ENCODE measurements at places on chromosomes 5 and 9. TPM values are rescaled to one million over a fixed set of nuclear protein-coding genes. Genes with fewer than 3 reads are reported as not detected.

DNA sequence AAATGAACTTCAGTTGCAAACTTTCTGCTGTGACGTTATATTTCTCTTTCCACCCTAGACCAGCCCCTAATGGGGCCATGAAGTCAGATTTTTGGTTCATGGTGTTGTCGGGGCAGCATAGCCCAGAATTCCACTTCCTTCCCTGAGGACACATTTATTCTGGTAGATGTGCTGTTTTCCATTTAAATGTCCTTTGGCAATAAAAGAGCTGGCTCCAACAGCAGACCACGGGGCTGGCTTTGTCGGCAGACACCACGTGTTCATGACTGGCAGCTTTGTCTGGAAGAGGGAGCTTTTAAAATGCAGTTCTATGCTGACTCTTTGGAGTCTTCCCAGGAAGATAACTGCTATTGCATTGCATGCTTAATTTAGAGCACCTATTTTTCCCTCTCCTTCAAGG is 17.6 kb upstream of the LCP2 start:
- H3K27ac ChIP-seq = no peak overlapping the region
- H3K4me1 ChIP-seq = peaks cover 13% of the 10 kb centered on the region
- H3K27me3 ChIP-seq = peaks cover 9% of the 10 kb centered on the region
- no peak for DNase-seq
- no peaks in the 10 kb centered on the region for H3K36me3 ChIP-seq
- H3K4me3 ChIP-seq = no peak overlapping the region

- no peak for DNase-seq
- H3K4me3 ChIP-seq = no peak overlapping the region
- H3K4me1 ChIP-seq = peaks cover 2% of the 10 kb centered on the region
- H3K36me3 ChIP-seq = no peaks in the 10 kb centered on the region
Observed at GRCh38 chr9:94665613-94666012, 26.3 kb upstream of the FBP1 start.

DNA sequence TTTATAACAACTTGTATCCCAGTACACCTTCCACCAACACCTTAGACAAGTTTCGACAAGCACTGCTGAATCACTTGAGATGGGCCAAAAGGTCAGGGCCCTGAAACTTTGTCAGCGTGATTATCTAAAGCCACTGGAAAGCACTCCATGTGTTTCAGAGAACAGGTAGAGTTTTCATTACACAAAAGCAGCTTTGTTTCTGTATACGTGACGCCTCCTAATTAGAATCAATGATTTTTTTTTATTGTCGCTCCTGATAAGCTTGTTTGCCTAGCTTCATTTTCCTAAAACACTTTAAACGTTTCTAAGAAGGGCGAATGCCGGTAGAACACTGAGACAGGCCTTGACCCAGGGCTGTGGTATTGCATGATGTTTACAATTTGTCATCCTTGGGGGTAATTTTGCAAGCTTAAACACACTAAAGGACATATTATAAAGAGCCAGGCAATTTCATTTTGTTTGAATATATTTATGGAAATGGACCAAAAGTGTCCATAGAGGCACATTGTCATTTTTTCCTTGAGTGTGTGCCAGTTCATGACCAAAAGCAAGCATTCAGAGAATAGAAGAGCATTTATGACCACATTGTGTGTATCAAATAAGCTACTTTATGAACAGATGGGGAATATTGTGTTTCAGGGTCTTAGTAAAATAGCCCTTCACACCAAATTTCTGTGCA is 193.6 kb downstream of the GLIS3 start:
- H3K27ac ChIP-seq = no peak overlapping the region
- no peak for DNase-seq
- no peak overlapping the region for H3K4me3 ChIP-seq
- no peaks in the 10 kb centered on the region for H3K27me3 ChIP-seq

DNA sequence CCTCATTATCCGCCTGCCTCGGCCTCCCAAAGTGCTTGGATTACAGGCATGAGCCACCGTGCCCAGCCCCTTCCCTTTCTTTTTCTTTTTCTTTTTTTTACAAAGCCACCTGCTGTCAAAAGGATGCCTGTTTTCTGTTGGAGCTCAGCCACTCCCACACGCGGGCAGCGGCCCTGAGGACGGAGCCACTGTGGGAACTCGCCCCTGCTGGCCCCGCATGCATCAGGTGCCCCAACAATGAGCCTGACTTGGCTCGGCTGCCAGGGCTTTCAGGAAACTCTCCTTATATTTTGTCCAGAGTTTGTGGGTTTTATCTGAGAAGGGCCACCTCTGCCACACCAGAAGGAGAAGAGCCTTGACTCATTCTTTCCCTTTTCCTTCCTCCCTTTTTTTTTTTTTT is 37.1 kb upstream of the LRRC14B start:
- H3K27ac ChIP-seq = no peak overlapping the region
- no peaks in the 10 kb centered on the region for H3K4me1 ChIP-seq
- no peaks in the 10 kb centered on the region for H3K36me3 ChIP-seq
- DNase-seq = peak; percentile 1

DNA sequence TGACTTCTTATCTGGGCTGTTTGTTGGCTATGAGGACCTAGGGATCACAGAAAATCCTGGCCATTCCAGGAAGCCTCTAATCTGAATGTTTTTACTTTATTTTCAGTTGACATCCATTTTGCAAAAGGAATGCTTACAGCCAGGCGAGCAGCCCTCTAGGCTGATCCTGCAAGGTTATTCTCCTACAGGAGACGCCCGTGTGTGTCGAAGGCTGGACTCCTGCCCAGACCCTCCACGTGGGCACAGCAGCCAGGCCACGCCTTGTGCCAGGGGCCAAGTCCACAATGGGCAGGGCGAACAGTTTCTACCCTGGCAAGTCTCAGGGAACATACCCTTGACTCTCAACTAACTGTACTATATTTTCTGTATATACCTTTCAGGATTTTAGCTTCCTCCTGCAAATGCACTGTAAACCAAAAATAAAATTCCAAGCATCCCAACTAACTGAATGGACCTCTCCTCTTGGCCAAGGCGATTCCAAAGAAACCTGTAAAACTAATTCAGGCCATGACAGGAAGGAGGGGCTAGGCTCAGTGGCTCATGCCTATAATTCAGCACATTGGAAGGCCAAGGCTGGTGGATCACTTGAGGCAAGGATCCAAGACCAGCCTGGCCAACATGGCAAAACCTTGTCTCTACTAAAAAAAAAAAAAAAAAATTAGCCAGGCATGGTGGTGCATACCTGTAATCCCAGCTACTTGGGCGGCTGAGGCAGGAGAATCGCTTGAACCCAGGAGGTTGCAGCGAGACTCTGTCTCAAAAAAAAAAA is 5.7 kb downstream of the CMBL start:
- H3K4me1 ChIP-seq = peaks cover 5% of the 10 kb centered on the region
- H3K36me3 ChIP-seq = no peaks in the 10 kb centered on the region
- peaks cover 22% of the 10 kb centered on the region for H3K27me3 ChIP-seq
- no peak overlapping the region for H3K27ac ChIP-seq
- H3K4me3 ChIP-seq = no peak overlapping the region

DNA sequence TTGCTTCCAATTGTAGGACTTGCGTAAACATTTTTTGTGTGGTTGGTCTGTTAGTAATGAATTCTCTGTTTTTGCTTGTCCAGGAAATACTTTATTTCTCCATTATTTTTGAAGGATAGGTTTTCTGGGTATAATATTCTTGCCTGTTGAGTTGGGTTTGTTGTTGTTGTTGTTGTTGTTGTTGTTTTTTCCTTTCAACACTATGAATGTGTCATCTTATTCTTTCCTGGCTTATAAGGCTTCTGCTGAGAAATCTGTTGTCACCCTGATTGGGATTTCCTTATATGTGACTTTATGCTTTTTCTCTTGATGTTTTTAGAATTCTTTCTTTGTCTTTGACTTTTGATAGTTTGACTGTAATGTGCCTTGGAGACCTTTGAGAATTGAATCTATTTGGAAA is 39.8 kb downstream of the SLF1 start:
- H3K4me1 ChIP-seq = no peaks in the 10 kb centered on the region
- no peaks in the 10 kb centered on the region for H3K27me3 ChIP-seq
- no peak overlapping the region for H3K27ac ChIP-seq
- peaks cover 65% of the 10 kb centered on the region for H3K36me3 ChIP-seq
- H3K4me3 ChIP-seq = no peak overlapping the region
- no peak for DNase-seq

DNA sequence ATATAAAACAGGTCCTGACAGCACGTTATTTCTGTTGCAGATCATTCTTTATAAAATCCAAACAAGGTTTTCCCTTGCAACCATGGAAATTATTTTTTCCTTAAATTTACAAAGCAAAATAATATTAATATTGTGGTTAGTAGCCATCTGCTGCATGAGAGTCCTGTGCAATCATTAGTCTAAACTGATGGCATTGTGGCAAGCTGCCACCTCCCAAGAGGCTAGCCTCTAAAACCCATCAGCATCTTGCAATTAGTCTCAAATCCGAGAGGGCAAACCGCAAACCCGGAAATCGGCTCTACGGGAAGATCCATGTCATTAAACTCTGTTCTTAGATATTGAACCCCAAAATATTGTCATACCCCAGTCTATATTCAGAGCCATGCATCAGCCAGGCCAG is 11.3 kb upstream of the CDH6 start:
- H3K4me1 ChIP-seq = no peaks in the 10 kb centered on the region
- no peak overlapping the region for H3K4me3 ChIP-seq
- H3K27me3 ChIP-seq = no peaks in the 10 kb centered on the region
- H3K36me3 ChIP-seq = no peaks in the 10 kb centered on the region
- DNase-seq = no peak
- no peak overlapping the region for H3K27ac ChIP-seq

DNA sequence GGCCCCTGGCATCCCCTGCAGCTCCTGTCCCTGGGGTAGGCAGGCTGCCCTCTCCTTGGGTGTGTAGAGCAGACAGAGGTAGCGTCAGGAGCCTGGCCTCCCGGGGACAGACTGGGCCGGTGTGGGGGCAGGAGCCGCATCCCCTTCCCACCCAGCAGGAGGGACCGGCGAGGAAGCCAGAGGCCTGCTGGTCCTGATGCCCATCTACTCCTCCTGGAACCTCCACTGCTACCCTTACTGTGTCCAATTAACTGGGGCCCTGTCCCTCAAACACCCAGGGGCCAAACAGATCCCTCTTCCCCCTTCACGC is 15.6 kb downstream of the RALGDS start:
- H3K27me3 ChIP-seq = no peaks in the 10 kb centered on the region
- H3K4me3 ChIP-seq = no peak overlapping the region
- H3K4me1 ChIP-seq = no peaks in the 10 kb centered on the region
- DNase-seq = no peak
- H3K27ac ChIP-seq = no peak overlapping the region

DNA sequence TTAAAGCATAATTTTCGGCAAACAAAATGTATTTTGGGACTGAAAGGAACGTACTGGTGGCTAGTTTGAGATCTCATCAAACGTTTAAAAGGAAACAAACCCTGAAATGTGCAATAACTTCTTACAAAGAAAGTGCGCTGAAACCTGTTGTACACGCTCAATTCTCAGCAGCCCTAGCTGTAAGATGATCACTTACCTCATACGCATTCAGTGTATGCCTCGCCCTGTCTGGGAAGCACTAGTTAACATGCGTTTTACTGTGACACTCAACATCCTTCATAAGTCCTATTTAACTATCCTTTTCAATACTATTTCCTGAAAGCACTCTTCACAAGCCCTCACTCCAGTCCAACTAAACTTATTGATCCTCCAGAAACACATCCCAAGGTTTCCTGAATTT is 485.0 kb upstream of the EDIL3 start:
- H3K27me3 ChIP-seq = no peaks in the 10 kb centered on the region
- H3K4me1 ChIP-seq = no peaks in the 10 kb centered on the region
- no peak overlapping the region for H3K4me3 ChIP-seq
- no peak overlapping the region for H3K27ac ChIP-seq

DNA sequence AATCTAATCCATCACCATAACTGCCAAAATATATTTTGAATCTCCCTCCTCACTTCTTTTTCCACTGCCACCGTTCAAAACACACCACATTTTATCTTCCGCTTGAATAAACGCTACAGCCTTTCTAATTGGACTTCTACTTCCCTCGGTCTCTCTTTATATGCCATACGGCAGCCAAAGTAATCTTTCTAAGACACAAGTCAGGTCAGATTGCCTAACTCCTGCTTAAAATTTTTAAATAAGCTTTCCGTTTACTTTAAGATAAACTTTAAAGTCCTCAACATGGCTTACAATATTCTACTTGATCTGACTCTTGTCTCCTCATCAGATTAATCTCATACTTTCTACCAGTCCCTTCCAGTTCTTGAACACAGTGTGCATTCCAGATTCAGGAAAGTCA is 9.7 kb downstream of the AFF4 start:
- peaks cover 42% of the 10 kb centered on the region for H3K4me1 ChIP-seq
- H3K27ac ChIP-seq = no peak overlapping the region
- no peaks in the 10 kb centered on the region for H3K27me3 ChIP-seq
- no peak for DNase-seq
- no peak overlapping the region for H3K4me3 ChIP-seq

- DNase-seq = no peak
- no peak overlapping the region for H3K4me3 ChIP-seq
- H3K4me1 ChIP-seq = no peaks in the 10 kb centered on the region
- no peaks in the 10 kb centered on the region for H3K27me3 ChIP-seq
- H3K27ac ChIP-seq = no peak overlapping the region
Observed at GRCh38 chr5:143657647-143658285, 154.2 kb upstream of the HMHB1 start.

GRCh38 chr5:1171340-1171941 is 30.0 kb upstream of the SLC6A19 start:
- no peaks in the 10 kb centered on the region for H3K36me3 ChIP-seq
- peaks cover 9% of the 10 kb centered on the region for H3K27me3 ChIP-seq
- H3K27ac ChIP-seq = no peak overlapping the region
- H3K4me1 ChIP-seq = peaks cover 11% of the 10 kb centered on the region
- H3K4me3 ChIP-seq = no peak overlapping the region

DNA sequence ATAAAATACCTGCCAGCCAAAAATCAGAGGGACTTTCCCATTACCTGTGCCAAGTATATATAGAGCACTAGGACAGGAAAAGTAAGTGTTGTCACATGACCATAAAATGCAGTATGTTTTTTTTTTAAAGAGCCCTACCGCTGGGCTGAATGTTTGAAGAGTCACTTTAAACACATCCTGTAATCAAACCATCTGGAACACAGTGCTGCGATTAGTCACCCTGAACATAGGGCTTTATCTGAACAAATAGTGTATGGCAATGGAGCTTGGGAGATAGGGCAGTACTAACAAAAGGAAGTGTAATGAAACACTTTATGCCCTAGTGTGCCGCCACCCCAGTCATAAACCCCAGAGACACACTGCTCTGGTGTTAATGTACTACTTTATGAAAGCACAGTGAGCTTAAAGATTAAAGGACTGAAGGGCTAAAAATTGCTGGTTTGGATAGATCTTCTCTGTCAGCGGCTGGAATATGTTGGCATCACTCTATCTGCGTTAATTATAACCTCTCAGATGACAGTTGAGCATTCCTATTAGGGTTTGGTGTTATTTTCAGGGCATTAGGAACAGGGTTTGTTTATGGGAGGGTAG is 90.4 kb downstream of the ZNF608 start:
- H3K36me3 ChIP-seq = no peaks in the 10 kb centered on the region
- H3K4me1 ChIP-seq = peaks cover 38% of the 10 kb centered on the region
- no peak overlapping the region for H3K4me3 ChIP-seq
- DNase-seq = no peak

Gene SLC28A3
- total RNA-seq = not detected

All from activated B cell treated with CpG ODN at 0.5 μM for 24 hours (primary cell).